ENCODE measurements at places on chromosomes 1 and 21. TPM values are rescaled to one million over a fixed set of nuclear protein-coding genes. Genes with fewer than 3 reads are reported as not detected.

The OR2T11 gene
- not detected for total RNA-seq

DNA sequence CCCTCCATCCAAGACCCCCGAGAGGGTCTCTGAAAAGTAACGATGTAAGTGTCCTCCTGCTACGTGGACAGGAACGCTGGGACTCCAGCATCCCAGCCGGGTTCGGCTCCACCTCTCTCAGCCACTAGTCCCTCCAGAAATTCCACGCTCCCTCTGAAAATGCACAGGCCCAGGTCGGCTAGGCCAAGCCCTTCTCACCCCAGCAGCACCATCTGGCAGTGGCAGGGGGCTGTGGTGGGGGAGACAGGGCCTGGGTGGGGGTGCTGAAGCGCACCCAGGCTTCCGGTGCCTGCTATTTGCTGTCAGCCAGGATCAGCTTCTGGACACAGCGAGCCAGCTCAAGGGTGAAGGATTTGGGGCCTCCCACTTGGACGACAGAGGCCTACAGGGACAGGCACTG is 73.3 kb downstream of the ARHGEF16 start:
- no peak for DNase-seq

The BMP8B gene
- 0.59 TPM for total RNA-seq

DNA sequence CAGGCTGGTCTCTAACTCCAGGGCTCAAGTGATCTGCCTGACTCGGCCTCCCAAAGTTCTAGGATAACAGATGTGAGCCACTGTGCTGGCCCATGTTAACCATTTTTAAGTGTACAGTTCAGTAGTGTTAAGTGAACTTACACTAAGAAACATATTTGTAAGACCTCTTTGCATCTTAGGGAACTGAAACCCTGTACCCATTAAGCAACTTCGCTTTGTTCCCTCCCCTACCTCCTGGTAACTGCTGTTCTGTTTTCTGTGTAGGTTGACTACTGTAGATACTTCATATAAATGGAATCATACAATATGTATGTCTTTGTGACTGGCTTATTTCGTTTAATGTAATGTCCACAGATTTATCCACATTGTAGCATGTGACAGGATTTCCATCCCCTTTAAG is 11.0 kb downstream of the NUDC start:
- DNase-seq: no peak

The RHBG gene
- not detected for total RNA-seq

The LCE1A gene
- total RNA-seq: not detected

The KCNJ15 gene
- 6.9 TPM for total RNA-seq

GRCh38 chr21:41744028-41744930 is 22.6 kb downstream of the RIPK4 start:
- no peak for DNase-seq

- no peak for DNase-seq
Observed at GRCh38 chr1:43039228-43040055, 80.8 kb upstream of the SLC2A1 start.

- peak; percentile 53 for DNase-seq
Observed at GRCh38 chr21:41360072-41360821, 1.6 kb upstream of the MX2 start.

DNA sequence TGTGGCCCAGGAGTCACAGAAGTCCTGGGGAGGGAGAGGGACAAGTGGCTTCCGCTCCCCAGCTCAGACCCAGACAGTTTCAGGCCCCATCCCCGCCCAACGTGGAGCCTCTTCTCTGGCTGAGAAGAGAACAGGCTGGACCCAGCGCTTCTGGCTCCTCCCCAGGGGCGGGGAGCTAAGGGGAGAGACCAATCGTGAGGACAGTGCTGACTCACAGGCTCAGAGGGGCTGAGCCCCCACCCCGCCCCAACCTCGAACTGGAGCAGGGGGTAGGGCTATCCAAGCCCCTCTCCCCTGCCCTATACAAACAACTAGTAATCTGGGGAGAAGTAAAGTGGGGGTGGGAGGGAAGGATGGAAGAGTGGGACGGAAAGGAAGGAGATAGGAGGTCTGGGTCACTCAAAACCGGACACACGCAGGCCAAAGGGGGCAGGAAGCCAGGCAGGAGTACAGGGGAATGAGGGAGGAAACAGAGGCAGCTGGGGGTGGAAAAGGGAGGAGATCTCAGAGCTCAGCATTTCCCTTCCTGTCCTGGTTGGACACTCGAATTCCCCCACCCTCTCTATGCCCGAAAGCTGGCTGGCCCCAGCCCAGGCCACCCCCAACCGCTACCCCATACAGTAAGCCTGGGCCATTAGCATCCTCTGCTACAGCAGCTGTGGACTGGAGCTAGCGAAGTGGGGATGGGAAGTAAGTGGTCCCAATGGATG is at the start of gene SHC1:
Gene SHC1 (minus strand): TSS at position 117 of the 710 bp plus-strand sequence. CDS start 221 bp downstream, outside the sequence.
- DNase-seq: peak; percentile 87

The CFHR5 gene
- not detected for total RNA-seq

DNA sequence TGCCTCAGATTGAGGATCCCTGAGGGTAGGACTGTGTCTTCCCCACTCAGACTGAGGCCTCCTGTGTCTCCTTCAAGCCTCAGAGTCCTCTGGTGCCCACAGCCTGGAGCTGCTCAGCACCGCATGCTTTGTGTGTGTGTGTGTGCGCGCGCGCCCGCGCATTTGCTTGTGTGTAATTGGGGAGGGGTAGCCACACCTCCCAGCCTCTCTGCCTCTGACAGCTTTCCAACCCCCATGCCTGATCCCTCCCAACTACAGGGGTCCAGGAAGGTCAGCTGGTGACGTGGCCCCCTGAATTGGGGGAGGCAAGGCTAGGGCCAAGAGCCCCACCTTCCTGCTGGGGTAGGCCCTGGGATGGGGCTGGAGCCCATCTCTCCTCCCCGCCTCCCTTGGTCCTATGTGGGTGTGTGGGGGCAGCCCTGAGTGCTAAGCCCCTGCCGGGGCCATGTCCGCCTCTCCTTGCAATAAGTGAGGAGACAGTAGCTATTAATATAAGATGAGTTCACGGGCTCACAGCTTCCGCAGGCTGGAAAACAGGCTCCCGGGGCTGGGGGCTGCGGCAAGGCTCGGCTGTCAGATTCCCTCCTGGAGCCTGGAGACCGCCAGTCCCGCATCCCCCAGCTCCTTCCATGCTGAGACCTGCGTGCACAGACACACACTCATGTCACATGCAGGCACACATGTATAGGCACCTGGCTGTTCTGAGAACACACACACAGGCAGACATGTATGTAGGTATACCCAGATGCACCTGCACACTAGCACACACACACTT is 7.0 kb downstream of the GPR3 start:
- DNase-seq: no peak

GRCh38 chr1:17648457-17649145 is 106.5 kb upstream of the ACTL8 start:
- DNase-seq: peak; percentile 26

- no peak for DNase-seq
Observed at GRCh38 chr1:155873860-155874259, 14.5 kb downstream of the SYT11 start.

DNA sequence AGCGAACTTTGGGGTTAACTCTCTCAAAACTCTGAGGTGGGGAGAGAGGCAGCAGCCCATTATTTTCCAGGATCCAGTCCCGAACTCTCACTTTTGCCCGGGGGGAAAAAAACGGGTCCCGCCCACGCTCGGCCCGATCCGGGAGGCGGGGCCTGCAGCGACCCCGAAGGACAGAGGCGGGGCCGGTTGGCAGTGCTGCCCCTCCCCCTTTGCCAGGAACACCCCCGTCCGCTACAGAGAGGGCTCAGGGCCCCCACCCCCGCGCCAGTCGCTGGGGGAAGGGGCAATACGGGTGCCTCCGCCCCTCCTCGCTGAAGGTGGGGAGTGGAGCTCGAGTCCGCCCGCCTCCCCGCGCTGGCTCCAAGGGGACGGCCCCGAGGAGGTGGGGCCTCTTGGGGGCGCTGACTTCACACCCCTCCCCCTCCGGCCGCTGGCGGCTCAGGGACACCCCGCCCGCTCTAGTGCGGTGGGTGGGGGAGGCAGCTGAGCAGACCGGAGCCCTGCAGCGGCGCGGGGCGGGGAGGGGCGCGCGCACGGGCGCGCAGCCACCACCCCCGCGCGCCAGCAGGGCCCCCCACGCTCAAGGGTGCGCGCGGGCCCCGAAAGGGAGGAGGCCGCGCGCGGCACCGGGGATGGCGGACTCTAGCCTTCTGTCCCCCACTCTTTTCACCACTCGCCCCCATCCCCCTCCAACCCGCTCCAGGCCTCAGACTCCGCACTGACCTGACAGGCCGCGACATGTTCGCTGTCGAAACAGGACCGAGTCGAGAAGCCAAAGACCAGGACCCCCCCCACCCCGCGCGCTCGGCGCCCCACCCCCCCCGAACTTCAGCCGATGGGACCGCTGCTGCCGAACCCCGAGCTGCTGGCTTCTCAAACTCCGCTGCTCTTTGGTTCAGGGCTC is 496 bp downstream of the NUCKS1 start:
- peak; percentile 93 for DNase-seq

GRCh38 chr1:89923517-89923916 is 71.4 kb upstream of the ZNF326 start:
- DNase-seq: no peak

DNA sequence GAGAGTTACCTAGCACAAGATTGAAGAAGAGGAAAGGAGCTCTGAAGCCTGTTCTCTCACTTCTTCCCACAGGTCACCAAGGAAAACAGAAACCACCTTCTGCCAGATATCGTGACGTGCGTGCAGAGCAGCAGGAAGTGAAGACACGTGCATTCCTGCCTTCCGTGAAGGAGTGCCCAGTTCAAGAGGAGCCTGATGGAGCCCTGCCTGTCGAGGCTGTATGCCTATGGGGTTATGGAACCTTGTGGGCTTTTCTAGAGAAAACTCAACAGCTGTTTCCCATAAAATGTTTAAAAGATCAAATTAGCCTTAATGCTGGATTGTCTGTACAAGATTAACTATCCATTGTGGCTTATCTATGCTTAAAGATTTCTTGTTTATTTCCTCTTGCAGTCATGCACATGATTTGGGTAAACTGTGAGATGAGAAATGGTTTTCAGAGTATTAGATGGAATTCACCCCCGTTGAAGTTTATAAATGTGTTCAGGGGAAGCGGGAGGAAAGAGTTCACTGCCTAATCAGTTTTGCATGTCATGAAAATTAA is 27.8 kb downstream of the NTPCR start:
- no peak for DNase-seq

GRCh38 chr1:168629466-168629865 is 53.1 kb downstream of the XCL1 start:
- no peak for DNase-seq

The CLCA1 gene
- total RNA-seq: under 0.01 TPM

GRCh38 chr21:42002421-42002958 is 7.7 kb downstream of the ZBTB21 start:
- no peak for DNase-seq

- DNase-seq: no peak
Observed at GRCh38 chr1:185821612-185822385, 87.6 kb downstream of the HMCN1 start.

DNA sequence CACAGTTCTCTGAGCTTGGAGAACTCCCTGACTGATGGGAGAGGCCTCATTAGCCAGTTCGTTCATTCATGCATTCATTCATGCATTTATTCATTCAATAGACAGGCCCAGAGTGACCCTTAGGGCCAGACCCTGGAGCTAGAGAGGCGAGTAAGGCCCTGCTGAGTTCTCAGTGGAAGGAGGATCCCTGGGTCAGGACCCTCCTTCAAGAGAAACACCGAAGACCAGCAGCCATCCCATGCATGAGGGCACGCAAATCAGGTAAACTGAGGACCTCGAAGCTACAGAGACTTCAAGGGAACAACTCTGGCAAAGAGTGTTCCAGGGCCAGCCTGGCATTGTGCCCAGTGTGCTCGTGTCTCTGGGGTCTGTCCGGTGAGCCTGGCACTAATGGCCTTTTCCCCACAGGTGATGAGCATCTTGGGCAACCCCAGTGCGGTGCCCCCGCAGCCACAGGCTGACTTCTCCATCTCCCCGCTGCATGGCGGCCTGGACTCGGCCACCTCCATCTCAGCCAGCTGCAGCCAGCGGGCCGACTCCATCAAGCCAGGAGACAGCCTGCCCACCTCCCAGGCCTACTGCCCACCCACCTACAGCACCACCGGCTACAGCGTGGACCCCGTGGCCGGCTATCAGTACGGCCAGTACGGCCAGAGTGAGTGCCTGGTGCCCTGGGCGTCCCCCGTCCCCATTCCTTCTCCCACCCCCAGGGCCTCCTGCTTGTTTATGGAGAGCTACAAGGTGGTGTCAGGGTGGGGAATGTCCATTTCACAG is 104.8 kb downstream of the PAX7 start:
- no peak for DNase-seq

The NKAIN1 gene
- total RNA-seq: 2.0 TPM

DNA sequence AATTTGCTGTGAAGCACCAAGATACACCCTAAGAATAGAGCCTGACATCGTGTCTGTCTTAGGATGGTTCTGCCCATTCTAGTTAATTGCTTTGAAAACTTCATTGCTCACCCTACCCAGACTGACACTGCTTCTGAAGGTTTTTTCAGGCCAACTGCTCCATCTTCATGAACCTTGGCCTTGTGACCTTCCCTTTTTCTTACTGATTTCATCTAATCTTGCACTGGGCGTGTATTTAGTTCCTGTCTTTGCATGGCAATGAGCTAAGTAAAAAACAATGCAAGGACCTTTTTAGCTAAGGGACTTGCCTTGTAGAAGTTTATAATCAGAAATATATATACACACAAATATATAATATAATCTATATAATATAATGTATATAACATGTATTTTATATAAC is 108.0 kb downstream of the PBX1 start:
- DNase-seq: no peak

- peak; percentile 52 for DNase-seq
Observed at GRCh38 chr1:150813028-150813707, 5.1 kb upstream of the CTSK start.

DNA sequence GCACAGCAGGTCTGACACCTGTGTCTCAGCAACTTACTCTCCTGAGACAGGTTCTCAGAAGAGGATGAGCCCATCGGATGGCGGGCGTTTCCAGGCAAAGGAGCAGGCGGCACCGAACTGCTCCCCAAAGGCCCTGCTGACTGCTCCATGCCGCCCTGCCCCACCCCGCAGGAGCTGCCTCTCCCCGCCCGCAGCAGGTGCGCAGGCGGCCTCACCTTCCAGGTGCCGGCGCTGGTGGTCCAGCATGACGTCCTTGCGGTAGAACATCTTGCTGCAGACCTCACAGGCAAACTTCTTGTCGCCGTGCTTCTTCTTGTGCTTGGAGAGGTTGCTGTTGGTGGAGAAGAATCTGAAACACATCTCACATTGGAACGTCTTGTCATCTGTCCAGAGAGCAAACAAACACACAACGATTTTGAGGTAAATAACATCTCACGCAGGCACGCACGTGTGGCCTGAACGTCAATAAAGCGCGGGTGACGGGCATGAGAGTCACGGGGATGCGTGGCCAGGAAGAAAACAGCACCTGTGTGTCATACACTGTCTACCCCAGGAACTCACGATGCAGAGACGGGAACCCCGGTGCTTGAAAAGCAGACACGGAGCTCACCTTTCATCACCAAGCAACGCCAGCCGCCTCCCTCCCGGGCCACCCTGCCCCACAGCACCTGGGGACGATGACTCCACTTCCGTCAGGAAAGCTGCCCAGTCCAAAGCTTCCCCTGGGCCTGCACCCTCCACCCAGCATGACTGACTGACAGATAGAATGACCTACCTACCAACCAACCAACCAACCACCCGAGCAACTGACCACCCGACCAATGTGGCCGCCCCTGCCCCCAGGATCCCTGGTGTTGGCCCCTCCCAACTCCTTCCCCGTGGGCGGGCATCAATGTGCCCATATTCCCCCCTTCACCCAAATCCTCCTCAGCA is 50.9 kb downstream of the PRDM15 start:
- no peak for DNase-seq
